ENCODE measurements at places on chromosomes 5 and 9.
A peak's percentile ranks its signal among the peaks of the same experiment; 100 is the strongest.

- no peak for DNase-seq
These were observed 1180.4 kb downstream of the CDH9 start for GRCh38 chr5:25858019-25858418.

- peak; percentile 76 for DNase-seq
These were observed 83.9 kb downstream of the SPOCK1 start for GRCh38 chr5:137415231-137415681.

GRCh38 chr9:86705490-86705889 lies 241.8 kb downstream of the GAS1 start:
- peak; percentile 82 for DNase-seq

- no peak for DNase-seq
These were observed 41.6 kb downstream of the TARS1 start for GRCh38 chr5:33482335-33482734.

DNA sequence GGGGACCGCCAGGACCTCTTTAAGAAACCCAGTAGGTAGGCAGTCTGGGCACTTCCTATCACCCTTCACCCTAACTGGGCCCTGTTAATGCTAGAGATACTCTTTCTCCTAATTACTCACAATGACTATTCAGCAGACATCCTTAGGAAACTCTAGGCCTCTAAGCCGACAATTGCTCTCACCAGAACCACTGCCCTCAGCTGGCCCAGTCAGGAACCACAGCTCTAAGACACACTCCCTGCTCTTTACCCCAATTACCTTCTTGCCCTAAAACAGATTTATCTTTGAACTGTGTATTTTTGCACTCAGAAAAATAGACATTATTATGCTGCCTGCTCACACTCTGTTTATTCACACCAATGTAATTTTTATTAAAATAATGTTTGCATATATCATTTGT lies 432.6 kb upstream of the SLC30A5 start:
- DNase-seq: peak; percentile 31
